ENCODE measurements at places on chromosomes 16 and 17.

GRCh38 chr16:47150067-47150466, 6.3 kb upstream of the NETO2 start:
- no peak for DNase-seq

- DNase-seq = no peak
Observed at GRCh38 chr17:65099941-65100315, 37.2 kb upstream of the RGS9 start.

GRCh38 chr16:89900885-89901284, 17.8 kb upstream of the MC1R start:
- no peak for DNase-seq

DNA sequence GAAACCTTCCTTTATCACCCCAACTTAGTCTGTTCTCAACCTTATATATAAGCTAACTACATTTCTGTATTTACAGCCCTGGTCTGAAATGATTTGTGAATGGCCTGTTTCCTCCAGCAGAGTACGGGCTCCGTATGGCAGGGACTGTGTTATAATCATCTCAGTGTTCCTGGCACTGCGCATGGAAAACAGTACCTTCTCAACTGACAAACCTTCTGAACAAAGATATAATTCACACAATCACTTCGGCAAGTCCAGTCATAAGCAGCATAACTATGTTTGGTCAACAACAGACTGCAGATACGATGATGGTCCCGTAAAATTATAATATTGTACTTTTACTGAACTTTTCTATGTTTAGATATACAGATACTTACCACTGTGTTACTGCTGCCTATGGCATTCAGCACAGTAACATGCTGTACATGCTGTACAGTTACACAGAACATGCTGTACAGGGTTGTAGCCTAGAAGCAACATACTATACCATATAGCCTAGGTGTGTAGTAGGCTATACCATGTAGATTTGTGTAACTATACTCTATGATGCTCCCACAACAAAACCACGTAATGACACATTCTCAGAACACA, 30.0 kb downstream of the ANKFY1 start:
- no peak for DNase-seq

DNA sequence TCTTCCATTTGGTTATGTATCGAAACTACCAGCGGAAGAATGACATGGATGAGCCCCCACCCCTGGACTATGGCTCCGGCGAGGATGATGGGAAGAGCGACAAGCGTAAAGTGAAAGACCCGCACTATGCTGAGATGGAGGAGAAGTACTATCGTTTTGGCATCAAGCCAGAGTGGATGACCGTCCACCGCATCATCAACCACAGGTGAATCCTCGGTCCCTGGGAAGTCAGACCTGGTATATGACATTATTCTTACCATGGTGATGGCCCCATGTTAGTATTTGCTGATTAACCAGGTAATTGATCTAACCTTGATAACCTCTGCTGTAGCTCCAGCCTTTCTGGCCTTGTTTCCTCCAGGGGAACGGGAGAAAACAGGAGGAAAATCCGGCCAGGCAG, 8.5 kb downstream of the CHD3 start:
- no peak for DNase-seq

DNA sequence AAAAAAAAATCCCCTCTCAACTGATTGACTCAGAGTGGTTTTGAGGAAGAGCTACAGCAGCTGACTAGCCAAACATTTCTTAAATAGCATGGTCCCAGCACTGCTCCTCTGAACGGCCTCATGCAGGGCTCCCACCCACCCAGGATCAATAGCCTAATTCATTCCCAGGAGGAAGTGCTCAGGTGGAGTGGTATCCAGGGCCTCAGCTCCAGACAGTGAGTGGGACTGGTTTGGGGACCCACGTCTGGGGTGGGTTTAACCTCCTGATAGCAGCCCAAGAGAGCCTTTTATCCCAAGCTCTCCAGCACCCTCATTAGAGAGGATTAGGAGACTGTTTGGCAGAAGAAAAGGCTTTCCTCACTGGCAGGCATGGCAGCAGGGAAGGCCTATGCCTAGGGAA, 68.5 kb upstream of the CDH5 start:
- no peak for DNase-seq

GRCh38 chr17:40819528-40820125, 2.8 kb downstream of the KRT10 start:
- DNase-seq = no peak

GRCh38 chr17:73924114-73924908, 279.2 kb upstream of the RPL38 start:
- no peak for DNase-seq

GRCh38 chr17:75950421-75950820, 9.6 kb upstream of the FBF1 start:
- no peak for DNase-seq

GRCh38 chr17:49646391-49647255, 31.3 kb downstream of the SPOP start:
- no peak for DNase-seq

DNA sequence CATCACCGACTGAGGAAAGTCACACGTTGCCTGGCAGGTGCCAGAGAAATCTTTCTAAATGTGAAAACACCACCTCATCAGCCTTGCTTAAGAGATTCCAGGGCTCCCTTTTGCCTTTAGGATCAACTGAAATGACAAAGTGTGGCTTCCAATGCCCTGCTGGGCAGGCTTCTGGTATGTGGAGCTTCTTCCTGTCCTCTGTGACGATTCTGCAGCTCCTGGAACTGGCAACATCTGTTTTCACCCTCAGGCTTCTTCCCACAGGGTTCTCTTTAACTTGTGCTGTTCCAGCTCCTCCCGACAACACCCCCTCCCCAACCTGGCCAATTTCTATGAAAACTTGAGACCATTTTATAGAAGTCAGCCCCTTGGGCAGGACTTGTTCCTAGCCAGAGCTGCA, 4.8 kb upstream of the ZDHHC1 start:
- DNase-seq = no peak

DNA sequence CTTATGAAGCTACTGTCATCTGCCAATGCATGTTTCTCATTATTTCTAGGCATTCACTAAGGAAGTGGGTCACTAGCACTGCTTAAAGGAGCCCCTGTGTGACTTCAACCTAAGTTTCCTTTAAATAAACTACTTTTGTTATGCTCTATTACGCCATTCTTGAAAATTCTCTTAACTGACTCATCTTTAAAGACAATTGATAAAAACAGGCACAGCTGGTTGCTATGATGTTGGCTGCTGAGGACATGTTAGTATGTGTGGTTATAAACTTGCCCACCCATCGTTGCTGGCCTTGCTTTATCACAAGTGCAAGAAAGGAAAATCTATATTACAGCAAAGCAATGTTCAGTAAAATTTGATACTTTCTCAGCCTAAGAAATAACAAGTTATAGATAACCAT, 75.8 kb upstream of the CNTNAP4 start:
- DNase-seq = no peak

Data from activated CD8-positive, alpha-beta memory T cell treated with anti-CD3 and anti-CD28 coated beads for 1 hour (primary cell).